ENCODE measurements at places on chromosomes 4 and X. TPM values are rescaled to one million over a fixed set of nuclear protein-coding genes. Genes with fewer than 3 reads are reported as not detected.

The ASB12 gene
- total RNA-seq = 0.13 TPM

The TMPRSS11A gene
- not detected for total RNA-seq

The TNIP3 gene
- total RNA-seq = 0.13 TPM

The AADAT gene
- 6.4 TPM for total RNA-seq

The AMTN gene
- 0.43 TPM for total RNA-seq

The HSFX2 gene
- 0.22 TPM for total RNA-seq

The LUZP4 gene
- not detected for total RNA-seq

The GLRA2 gene
- total RNA-seq = not detected

The HPGDS gene
- not detected for total RNA-seq

The IBSP gene
- 0.22 TPM for total RNA-seq

The PPEF2 gene
- not detected for total RNA-seq

The ZCCHC18 gene
- total RNA-seq = 0.26 TPM

The RIBC1 gene
- total RNA-seq = 0.54 TPM

The CLTRN gene
- 0.32 TPM for total RNA-seq

The SYTL5 gene
- under 0.01 TPM for total RNA-seq

The APELA gene
- not detected for total RNA-seq

The GLRA3 gene
- not detected for total RNA-seq

The MAGED4 gene
- 27.5 TPM for total RNA-seq

The RGN gene
- 9.6 TPM for total RNA-seq

The SLITRK4 gene
- total RNA-seq = under 0.01 TPM

The FTSJ1 gene
- 38.6 TPM for total RNA-seq

The ZNF182 gene
- 5.4 TPM for total RNA-seq

The SORCS2 gene
- 11.1 TPM for total RNA-seq

The HTR2C gene
- not detected for total RNA-seq

The FOXP3 gene
- 0.13 TPM for total RNA-seq

The SMIM31 gene
- 0.11 TPM for total RNA-seq

The SYN1 gene
- total RNA-seq = 0.11 TPM

The FABP2 gene
- not detected for total RNA-seq

The SSX4B gene
- not detected for total RNA-seq

The MAGEA2 gene
- not detected for total RNA-seq

The ADH1B gene
- total RNA-seq = 3.2 TPM

The GABRG1 gene
- total RNA-seq = not detected

The ABCE1 gene
- total RNA-seq = 118 TPM

The STAP1 gene
- not detected for total RNA-seq

The DCAF8L1 gene
- total RNA-seq = not detected

All from articular chondrocyte of knee joint (primary cell).